Effector CD4-positive, alpha-beta T cell (primary cell): ENCODE measurements at places on chromosomes 7 and 10.

- DNase-seq = no peak
Observed at GRCh38 chr7:92632791-92633190, 42.6 kb upstream of the FAM133B start.

- no peak for DNase-seq
Observed at GRCh38 chr10:79403441-79404230, 41.8 kb downstream of the ZCCHC24 start.

- peak; percentile 19 for DNase-seq
Observed at GRCh38 chr10:15433850-15434537, 62.9 kb upstream of the FAM171A1 start.

GRCh38 chr10:5288359-5288758 is 76.4 kb upstream of the UCN3 start:
- DNase-seq = no peak

- no peak for DNase-seq
Observed at GRCh38 chr10:78919181-78919966, 149.4 kb upstream of the ZMIZ1 start.
